ENCODE measurements at places on chromosomes 6 and 20.
A peak's percentile ranks its signal among the peaks of the same experiment; 100 is the strongest.

- peak; percentile 69 for DNase-seq
Measured at GRCh38 chr20:50190251-50191064, at the start of gene CEBPB. CEBPB (plus strand) TSS chr20:50190830; CDS start chr20:50191034, 204 bp downstream.

- no peak for DNase-seq
Measured at GRCh38 chr20:44085616-44086434, 101.2 kb downstream of the JPH2 start.

DNA sequence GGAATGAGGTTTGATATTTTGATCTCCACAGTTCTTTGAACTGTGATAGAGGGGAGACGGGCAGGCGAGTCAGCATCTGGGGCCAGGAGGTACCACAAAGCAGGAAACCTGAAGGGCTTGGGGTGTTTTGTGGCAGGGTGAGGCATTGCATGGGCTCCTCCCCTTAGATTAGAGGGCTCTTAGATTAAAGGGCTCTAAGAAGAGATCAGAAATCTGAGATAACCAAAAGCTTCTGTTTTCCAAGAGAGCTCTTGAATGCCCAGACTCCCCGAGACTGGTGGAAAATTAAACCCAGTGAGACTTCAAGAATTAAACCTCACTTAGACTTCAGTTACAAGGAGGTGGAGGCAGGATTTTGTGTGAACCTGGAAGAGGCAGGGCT, 2.4 kb upstream of the GPX5 start:
- no peak for DNase-seq

DNA sequence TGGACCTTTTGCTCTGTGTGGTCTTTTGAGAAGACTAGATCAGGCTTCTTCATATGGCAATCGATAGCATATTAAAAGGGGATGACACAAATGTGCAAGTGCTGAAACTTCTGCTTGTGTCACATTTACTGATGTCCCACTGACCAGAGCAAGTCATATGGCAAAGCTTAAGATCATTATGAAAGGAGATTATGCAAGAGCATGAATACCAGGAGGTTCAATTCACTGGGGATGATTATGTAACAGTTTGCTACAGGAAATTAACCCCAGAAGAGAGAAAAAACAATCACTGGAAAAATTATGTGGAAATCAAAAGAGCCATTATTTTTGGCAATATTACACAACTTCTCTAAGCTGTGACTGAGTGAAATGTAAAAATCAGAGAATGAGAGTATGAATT, 13.7 kb upstream of the PRDM13 start:
- DNase-seq = no peak

DNA sequence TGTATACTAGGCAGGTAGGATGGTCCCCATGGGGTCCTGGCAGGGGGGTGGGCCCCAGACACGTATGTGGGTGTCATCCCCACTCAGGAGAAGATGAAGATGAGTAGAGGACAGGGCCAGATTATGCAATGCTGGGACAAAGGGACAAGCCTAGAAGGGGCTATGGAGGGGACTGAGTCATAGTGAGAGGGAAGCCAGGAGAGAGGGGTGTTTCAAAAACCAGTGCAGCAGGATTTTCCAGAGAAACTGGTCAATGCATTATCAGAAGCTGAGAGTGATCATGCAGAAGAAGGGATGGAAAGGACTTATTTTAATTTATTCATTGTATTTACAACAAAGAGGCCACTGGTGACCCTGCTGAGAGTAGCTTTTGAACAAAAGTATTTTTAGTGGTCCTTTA, 74.0 kb downstream of the PPP1R3G start:
- DNase-seq = no peak

DNA sequence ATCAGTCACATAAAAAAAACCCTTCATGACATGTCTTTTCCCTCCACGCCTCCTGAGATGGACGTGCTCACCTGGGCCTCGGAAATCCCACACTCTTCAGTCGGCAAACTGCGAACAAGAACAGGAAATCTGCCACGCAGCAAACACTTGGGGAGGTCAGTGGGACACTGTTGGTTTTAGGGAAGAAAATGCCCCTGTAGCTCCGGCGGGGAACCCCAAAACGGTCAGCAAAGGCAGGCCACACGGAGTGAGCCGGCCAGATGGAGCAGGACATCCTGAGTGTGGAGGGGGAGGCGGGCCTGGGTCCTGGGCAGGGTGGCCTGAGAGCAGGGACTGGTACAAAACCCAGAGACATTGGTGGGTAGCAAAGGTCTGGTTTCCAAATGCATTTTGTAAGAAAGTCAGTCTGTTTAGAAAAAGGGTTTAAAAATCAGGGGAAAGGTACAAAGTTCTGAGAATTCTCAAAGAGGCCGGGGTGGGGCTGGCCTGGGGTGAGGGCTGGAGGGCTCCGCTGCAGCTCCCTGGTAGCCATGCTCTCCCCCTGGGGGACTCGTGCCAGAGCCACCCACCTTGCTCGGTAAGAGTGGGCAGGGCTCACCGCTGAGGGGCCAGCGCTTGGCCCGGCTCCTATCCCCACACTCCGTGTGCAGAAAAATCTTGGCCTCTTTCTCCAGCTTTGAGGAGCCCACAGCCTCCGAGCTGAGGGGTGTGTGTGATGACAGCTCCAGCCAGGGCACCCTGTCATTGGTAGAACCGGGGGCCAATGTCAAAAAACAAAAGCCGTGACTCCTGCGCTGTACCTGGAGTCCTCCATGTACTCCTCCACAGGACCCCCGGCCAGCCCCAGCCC, 5.2 kb downstream of the SLC2A4RG start:
- DNase-seq = no peak

DNA sequence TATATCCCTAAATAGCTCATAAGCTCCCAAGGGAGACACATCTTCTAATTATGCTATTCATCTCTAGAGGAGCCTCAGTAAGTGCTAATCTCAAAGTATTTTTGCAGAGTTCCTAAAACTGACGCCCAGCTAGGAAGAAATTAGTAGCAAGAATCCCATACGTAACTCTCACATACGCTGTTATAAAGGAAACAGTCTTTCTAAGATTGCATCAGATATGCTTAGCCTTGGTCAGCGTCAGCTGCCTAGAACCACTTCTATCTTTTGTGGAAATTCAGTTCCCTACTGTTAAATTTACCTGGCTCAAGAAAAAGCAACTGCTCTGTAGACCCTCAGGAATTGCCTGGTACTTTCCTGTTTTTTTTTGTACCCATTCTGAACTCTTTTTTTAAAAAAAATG, 13.6 kb downstream of the RIPOR2 start:
- no peak for DNase-seq

DNA sequence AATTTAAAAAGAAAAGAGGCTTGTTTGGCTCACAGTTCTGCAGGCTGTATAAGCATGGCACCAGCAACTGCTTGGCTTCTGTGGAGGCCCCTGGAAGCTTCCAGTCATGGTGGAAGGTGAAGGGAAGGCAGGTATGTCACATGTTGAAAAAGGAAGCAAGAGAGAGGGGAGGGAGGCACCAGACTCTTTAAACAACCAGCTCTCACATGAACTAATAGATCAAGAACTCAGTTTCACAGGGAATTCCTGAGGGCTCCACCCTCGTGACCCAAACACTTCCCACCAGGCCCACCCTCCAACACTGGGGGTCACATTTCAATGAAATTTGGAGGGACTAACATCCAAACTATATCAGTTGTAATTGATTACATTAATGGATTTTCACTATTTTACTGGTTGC, 127.9 kb upstream of the MLIP start:
- DNase-seq = no peak

DNA sequence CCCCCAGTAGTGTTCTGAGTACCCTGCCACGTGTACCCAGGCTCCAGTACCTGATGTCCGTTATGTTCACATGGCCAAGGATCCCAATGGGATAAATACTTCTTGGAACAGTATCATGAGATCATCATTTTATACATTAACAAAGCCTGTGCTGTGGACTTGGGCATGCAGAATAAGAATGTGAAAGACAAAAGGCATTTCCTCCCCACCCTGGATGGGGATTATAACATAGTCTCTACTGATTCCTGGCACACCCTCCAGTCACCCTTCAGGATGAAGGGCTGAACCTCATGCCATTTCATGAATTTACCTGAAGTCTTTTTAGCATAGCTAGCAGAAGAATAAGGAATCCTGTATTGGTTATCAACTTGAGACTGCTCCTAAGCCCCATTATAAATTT, 2.8 kb downstream of the TNFRSF21 start:
- no peak for DNase-seq

- peak; percentile 65 for DNase-seq
Measured at GRCh38 chr6:118709859-118710350, 58.5 kb upstream of the CEP85L start.

DNA sequence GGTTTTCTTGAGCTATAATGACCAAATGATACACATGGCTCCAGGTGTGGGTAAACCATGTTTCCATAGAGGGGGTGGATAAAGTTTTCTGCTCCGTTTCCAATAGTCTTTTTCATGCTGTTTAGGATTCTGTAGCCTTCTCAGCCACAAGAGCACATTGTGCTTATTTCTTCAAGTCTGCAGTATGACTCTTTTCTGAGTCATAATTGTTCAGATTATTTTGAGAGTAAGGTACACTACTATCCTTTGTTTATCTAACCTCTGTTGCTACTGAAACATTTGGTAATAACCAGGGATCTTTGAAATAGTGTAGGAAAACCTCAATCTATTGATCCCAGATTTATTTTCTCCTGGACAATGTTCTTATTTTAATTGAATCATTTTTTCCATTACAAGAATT, 247.9 kb upstream of the BMP2 start:
- no peak for DNase-seq

DNA sequence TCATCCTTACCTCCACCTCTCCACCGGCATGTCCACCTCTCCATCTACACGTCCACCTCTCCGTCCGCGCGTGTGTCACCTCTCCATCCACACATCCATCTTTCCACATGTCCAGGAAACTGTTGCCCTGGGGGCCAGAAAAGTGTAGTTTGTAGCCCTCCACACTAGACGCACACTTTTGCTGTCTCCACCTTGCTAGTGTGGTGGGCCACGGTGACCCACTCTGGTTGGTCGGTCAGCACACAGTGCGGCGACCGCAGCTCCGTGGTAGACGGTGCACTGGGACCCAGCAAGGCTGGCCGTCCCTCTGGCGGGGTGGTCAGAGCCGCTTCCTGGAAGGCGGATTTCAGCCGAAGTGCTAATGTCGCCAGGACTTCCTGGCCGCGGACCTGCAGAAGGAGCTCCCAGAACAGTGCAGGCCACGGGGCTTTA, 268.6 kb downstream of the DLL1 start:
- no peak for DNase-seq

GRCh38 chr6:34331371-34332050, 61.0 kb downstream of the NUDT3 start:
- no peak for DNase-seq

DNA sequence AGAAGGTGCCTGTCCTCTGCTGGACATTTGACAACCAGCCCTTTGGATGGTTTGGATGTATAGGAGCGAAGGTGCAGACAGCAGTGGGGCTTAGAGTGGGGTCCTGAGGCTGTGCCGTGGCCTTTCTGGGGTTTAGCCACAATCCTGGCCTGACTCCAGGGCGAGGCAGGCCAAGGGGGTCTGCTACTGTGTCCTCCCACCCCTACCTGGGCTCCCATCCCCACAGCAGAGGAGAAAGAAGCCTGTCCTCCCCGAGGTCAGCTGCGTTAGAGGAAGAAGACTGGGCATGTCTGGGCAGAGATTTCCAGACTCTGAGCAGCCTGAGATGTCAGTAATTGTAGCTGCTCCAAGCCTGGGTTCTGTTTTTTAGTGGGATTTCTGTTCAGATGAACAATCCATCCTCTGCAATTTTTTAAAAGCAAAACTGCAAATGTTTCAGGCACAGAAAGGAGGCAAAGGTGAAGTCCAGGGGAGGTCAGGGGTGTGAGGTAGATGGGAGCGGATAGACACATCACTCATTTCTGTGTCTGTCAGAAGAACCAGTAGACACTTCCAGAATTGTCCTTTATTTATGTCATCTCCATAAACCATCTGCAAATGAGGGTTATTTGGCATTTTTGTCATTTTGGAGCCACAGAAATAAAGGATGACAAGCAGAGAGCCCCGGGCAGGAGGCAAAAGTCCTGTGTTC, 1.3 kb upstream of the CDKN1A start:
- DNase-seq = no peak

DNA sequence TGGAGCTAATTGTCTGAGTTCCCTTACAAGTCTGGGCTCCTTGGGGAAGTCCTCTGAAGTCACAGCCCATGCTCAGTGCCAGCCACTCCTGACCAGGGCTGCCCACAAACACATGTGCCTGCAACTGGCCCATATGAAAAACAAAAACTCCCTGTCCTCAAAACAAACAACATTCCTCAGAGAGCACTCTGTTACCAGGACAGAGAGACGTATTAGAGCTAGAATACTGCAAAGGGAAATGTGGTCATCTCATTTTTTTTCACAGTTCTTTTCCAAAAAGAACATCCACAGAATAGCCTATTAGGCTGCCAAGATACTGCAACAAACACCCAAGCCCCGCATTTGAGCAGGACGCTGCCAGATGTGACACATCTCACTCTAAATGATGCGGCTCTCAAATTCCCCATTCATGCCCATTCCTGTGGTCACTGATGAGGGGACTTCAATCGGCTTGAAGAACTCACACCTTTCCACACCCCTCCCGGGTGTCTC, 71.1 kb downstream of the SLC22A23 start:
- no peak for DNase-seq

- peak; percentile 40 for DNase-seq
Measured at GRCh38 chr6:108782179-108783041, 65.8 kb upstream of the ARMC2 start.

- DNase-seq = no peak
Measured at GRCh38 chr20:58608096-58608840, 42.8 kb upstream of the STX16 start.

- no peak for DNase-seq
Measured at GRCh38 chr20:20603339-20603990, 109.0 kb downstream of the RALGAPA2 start.

- no peak for DNase-seq
Measured at GRCh38 chr20:56752274-56752673, 123.2 kb downstream of the TFAP2C start.

DNA sequence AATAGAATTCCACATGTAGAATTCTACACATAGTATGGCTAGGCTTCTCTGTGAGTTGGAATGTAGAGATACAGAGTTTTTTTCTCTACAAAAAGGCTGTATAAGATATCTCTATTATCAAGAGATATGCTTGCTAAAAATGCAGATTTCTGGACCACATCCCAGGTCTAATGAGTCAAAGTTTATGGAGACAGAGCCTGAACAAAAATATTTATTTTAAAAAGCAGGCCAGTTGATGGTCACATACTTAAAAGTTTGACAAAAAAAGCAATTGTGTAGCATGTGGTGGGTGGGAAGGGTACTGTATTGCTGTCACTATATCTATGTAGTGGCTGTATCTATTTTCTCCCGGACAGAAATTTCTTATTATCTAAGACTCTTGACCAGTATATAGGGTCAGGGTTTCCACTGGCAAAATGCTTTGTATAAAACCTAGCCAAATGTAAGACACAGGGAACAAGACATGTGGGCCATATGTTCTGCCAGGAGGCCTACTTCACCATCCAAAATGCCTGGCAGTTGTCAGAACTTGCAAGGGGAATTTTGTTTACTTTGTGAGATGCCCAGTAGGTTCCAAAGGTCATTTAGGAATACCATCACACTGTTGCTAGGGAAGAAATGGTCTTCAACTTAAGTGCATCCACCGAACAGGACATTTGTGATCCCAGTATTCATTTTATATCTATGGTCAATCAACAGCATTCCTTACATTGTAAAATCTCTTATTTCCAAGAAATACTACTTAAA, 60.6 kb downstream of the SHPRH start:
- DNase-seq = no peak
